ENCODE measurements at places on chromosomes 16 and 17.

GRCh38 chr17:2190014-2190413 is 113.6 kb downstream of the SMG6 start:
- DNase-seq = no peak

- no peak for DNase-seq
Observed at GRCh38 chr16:84513123-84513522, 8.7 kb upstream of the MEAK7 start.

- DNase-seq = no peak
Observed at GRCh38 chr17:41437254-41437653, 3.5 kb downstream of the KRT38 start.

DNA sequence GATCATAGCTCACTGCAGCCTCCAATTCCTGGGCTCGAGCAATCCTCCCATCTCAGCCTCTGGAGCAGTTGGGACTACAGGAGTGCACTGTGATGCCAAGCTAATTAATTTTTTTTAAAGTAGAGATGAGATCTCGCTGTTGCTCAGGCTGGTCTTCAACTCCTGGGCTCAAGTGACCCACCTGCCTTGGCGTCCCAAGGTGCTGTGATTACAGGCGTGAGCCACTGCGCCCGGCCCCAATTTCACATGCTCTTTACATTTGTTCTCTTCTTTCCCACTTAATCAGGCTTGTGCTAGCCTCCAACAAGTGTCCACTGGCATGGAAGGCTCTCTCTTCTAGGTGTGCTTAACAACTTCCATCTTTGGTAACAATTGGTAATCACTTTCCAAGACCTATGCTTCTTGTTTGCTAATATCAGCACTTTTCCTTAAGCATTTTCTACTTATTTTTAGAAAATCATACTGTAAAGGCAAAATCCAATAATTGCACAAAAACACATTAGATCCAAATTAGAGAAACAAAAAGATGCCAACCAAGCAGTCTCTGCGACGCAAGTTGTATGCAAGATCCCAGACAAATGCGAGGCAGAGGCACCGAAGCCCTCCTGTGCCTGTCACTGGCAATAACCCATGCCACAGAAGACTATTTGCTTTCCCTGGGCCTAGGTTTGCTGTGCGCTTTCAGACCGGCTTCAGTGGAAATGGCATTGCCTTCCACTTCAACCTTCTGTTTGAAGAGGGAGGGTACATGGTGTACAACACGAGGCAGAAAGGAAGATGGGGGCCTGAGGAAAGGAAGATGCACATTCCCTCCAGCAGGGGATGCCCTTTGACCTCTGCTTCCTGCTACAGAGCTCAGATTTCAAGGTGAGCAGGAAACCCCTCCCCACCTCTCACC is 52.6 kb downstream of the NOS2 start:
- DNase-seq = no peak

GRCh38 chr16:78530283-78530682 is 430.8 kb downstream of the WWOX start:
- DNase-seq = no peak

DNA sequence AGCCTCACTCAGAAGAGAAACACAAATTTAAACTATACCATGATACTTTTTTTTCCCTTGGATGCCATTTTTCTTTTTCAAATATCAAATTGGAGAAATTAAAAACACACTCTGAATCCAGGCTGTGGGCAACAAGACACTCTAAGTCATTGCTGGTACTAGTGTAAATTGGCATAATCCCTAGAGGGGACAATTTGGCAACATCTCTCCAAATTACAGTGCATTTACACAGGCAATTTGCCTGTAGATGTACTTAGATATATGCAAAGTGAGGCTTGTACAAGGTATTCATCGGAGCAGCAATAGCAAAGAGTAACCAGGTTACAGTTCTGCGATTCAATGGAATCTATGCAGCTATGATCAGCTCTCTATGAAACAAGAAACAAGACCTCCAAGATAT is 6.7 kb upstream of the GUCY2D start:
- DNase-seq = no peak

GRCh38 chr17:42337442-42337841 is 49.1 kb downstream of the STAT5A start:
- DNase-seq = no peak

DNA sequence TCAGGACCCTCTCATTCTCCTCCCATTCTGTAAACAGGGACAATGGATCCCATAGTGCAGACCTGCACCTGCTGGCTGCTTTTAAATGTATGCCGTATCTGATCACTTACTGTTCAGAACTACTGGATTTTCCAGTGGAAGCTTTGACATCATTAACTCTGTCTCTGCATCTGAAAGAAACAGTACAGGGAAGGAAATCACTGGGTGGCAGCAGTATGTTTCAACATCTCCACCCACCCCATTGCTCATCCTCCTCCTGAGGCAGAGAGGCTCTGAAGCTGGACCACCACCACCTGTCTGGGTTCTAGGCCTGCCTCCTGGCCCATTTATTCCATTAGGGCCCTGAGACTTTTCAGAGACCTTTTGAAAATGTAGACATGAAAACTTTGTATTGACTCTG is 2.6 kb downstream of the CCL15 start:
- DNase-seq = no peak

DNA sequence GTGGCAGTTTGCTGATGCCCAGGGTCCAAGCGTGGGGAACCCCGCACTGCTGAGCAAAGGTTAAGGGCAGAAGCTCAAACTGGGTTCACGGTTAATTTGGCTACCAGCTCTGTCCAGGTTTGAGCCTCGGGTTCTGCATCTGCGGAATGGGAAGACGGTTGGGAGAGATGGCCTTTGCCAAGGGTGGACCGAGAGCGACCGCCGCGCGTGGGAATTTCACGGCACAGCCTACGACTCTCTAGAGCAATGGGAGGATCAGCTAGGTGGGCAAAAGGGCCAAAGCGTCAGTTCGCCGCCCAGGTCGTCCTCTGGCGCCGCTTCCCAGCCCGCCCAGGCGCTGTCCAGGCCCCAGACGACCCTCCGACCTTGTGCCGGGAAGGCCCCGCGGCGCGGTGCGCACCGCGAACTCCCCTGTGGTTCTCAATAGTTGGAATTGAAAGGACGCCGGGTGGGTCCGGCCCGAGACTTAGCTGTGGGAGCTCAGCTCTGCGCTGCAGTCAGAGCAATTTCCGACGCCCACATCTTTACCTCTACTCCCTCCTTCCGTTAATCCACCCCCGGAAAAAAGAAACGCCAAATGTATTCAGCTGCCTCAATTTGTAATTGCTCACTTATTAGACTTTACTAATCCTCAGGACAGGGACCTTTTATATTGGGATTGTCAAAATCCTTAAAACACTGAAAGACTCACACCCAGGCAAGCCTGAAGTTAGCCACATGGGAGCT is 2.5 kb upstream of the HS3ST3B1 start:
- DNase-seq = no peak

DNA sequence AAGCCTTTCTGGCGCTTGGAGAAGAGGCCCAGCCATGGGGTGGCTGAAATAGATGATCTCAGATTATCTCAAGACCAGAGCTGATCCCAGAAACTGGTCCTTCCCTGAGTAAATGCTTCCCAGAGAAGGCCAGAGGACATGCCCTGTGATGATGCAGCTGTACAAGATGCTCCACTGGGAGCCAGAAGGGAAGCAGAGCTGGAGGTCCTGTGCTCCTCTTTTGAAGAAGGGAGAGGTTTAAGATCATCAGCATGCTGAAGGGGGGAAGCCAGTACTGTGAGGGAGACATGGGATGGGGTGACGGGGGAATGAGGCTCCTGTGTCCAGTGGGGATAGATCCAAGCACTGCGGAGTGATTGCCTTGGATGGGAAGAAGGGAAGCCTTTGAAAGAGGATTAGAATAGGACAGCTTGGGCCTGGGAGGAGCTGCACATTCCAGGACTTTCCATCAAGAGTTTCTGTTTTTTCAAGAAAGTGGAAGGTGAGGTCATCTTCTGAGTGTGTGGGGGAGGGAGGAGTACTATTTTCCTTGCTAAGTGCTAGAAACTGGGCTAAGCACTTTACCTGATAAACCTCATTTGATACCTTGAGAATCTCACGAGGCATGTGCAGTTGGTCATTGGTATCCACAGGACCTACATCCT is 16.4 kb upstream of the ALOX15B start:
- no peak for DNase-seq

- no peak for DNase-seq
Observed at GRCh38 chr17:4295686-4296085, 31.9 kb upstream of the ANKFY1 start.

DNA sequence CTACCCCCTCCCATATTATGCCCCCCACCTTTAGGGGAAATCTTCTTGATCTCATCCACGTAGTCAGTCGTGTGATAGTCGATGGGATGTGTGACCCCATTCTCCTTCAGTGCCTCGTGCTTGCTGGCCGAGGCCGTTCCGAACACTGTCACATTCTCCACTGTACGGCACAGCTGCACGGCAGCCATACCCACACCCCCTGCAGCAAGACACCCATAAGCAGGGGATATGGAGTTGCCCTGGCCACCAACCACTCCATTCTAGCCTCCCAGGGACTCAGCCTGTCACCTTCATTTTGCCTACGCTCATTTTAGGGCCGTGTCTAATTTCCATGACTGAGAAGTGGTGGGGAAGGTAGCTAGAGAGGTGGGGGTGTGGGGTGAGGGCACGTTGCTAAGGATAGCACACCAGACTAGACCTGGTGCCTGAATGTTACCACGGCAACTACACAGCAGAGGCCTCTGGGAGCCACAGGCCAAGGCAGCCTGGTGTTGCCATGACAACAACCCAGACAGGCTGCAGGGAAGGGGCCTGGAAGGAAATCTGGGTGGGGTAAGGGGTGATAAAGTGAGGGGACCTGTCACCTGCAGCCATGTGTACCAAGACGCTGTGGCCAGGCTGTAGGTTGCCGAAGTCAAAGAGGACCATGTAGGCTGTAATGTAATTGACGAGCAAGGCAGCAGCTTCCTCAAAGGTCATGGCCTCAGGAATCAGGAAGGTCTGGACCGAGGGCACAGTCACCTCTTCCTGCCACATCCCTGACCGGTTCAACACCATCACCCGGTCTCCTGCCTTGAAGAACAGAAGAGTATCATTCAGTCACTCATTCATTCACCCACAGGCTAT is 4.0 kb downstream of the VAT1 start:
- no peak for DNase-seq

- DNase-seq = no peak
Observed at GRCh38 chr16:53864819-53865493, 161.0 kb downstream of the FTO start.

DNA sequence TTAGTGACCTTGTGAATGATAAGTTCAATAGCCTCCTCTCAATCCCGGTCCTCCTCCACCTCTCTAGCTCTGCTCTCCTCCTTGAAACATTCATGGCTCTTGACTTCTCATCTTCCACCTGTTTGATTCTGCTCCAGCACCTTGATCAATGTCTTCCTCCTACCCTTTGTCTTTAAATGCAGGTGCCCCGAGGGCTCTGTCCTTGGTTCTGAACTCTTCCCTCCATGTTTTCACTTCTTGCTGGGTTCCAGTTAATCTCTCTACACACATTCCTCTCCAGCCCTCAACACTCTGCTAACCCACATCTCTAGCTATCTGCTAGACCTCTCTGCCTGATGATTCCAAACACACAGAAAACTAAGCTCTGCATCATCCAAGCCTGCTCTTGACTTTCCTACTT is 13.4 kb downstream of the CD300E start:
- no peak for DNase-seq

- no peak for DNase-seq
Observed at GRCh38 chr16:53064081-53064578, 9.3 kb downstream of the CHD9 start.

- DNase-seq = no peak
Observed at GRCh38 chr16:58999762-59000161, 265.6 kb upstream of the GOT2 start.

DNA sequence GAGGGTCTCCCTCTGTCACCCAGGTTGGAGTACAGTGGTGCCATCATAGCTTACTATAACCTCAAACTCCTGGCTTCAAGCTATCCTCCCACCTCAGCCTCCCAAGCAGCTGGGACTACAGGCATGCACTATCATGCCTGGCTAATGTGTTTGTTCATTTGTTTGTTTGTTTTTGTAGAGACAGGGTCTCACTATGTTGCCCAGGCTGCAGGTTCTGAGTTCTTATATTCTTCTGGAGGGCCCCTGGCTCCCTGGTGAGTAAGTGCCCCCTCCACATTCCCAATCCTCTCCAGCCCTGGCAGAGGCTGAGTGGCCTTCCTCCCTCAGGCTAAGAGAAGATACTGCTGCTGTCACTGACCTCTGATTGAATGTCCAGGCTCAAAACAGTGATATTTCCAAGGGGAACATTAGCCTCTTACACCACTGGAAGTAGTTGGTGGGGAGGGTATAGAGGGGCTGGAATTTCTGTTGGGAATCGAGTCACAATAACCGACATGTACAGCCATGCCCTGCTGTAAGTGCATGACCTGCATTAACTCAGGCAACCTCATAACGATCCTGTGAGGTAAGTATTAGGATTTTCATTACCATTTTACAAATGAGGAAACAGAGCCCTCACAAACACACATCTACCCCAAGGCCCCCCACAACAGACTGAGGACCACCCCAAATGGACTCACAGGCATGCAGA is 2.7 kb upstream of the ETV4 start:
- no peak for DNase-seq

DNA sequence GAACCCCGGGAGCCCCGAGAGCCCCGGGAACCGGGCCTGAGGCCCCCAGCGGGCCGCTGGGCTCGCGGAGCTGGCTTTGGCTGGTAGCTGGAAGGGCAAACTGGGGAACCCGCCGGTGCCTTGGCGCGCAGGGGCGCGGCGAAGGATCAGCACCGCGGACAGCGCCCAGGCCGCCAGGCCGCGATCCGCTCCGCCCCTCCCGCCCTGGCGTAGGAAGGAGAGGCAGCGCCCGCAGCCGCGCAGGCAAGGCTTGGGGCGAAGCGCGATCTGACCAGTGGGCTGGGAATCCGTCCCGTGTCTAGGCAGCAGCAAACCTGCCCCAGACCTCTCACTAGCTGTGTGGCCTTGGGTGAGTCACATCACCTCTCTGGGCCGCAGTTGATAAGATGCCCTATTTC is 331 bp upstream of the CCDC92B start:
- peak; percentile 50 for DNase-seq

DNA sequence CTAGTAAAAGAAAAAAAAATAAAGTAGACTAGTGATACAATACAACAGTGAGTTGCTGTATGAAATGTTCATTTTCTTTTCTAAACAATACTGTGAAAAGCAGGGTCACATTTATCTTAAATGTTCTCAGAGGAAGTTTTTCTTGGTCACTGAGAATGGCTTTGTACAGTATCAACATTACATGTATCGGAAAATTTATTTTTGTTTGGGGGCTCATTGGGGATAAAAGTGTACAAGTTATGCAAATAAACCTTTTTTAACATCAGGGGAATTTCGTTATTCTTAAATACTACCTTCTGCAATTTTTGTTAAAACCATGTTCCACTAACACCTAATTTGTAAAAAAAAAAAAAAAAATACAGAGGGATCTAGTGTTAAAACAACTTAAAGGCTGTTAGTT is 8.7 kb upstream of the ZNF594 start:
- DNase-seq = no peak

DNA sequence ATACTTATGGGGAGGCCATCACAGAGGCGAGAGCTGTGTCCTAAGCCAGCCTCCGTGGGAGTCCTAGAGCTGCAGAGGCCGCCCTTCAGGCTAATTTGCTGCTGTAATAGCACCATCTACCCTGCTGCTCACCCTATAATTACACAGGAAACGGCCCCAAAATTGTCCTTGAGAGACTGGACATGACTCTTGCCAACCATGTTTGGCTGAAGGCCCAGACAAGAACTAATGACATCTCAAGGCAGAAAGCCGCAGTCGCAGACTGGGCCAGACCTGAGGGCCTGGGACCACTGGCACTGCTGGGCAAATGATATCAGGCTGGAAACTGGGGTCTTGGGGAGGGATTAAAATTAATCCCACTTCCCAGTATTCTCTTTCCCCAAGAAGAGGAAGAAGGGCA is 24.1 kb downstream of the PSMD7 start:
- no peak for DNase-seq

- DNase-seq = no peak
Observed at GRCh38 chr16:88372522-88372921, 10.2 kb upstream of the ZNF469 start.

All from foreskin melanocyte (primary cell).